NCI-H1417 treated with DMSO at 0.1 percent for 48 hours (cell line): ENCODE measurements at places on chromosomes 6 and 20.

GRCh38 chr6:47479140-47479508 is 1.5 kb downstream of the CD2AP start:
- DNase-seq = no peak

- no peak for DNase-seq
Observed at GRCh38 chr20:46583411-46584214, 33.2 kb upstream of the OCSTAMP start.

- DNase-seq = no peak
Observed at GRCh38 chr6:79869184-79869583, 78.2 kb downstream of the ELOVL4 start.

- DNase-seq = no peak
Observed at GRCh38 chr6:169640351-169640852, 61.4 kb downstream of the WDR27 start.

DNA sequence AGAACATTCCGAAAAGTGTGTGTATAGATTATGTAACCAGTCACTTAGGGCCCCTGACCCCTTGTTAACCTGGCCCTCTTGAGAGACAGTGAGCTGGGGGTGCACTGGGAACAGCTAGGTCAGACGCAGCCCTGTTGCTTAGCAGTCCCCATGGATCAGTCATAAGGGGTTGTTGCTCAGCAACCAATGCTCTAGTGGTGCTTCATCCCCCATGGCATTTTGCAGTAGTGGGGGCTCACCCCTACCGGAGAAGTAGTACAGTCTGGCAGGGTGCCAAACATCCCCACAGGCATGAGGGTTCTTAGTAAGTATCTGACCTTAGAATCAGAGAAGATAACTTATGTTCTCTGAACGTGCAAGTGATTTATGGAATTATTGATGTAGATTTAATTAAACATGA is 12.3 kb downstream of the PKIB start:
- no peak for DNase-seq

DNA sequence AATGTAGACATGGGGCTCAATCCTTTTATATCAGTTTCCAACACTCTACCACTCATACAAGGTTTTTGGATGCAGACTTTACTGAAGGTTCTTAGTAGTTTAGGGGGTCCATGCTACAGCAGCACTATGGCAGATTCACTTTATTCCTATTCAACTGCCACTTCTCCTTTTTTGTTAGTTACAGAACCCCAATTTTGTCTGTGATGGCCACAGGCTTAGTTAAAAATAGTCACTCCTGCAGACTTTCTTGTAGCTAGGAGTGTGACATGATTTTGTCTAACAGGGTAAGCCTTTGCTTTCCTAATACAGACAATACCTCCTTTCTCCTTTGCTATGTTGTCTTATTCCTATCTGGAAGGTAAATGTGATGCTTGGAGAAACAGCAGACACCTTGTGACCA is 90.0 kb upstream of the SLC24A3 start:
- no peak for DNase-seq

DNA sequence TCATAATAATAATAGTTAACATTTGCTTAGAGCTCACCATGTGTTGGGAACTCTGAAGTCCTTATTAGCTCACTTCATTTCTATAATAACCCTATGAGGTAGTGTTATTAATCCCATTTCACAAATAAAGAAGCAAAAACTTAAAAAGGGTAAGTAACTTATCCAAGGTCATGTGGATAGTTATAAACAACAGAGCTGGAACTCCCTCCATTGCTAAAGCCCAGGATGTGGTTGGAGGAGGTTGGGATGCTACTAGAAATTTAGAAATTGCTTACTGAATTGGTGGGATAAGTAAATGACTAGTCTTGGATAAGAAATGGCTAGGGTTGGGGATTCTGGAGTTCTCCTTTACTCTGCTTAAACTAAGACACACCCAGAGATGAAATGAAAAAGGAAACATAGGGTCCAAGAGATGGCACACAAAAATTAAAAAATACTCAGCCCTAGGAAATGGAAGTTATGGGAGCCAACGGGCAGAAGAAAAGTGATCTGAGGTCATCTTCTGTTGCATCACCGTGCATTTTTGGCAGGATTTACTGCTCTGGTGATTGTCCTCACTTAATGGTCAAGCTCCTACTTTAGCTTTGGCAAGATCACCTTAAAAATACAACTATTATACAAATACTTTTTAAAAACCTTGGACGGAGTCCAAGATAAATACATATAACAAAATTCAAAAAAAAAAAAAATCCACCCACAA is 7.7 kb upstream of the CLIC5 start:
- no peak for DNase-seq

DNA sequence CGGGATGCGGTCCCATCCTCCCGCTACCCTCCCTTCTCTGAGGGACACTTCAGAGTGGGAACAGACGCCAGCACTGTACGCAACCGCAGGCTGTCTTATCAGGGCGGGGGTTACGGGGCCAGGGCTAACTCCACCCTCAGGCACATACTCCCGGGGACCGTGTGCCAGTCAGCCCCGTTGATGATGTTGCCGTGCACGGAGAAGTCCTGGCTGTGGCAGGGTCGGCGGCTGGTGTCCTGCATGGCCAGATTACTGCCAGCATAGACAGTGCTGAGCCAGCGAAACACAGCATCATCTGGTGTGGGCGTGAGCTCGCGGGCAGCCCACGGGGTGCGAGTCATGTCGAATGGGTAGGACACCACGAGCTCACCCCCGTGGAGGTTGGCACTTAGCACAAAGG is 5.0 kb downstream of the CPXM1 start:
- no peak for DNase-seq
